A549 treated with CpdA at 1 μM for 4 hours (cell line): ENCODE measurements at places on chromosomes 13 and 19. TPM values are rescaled to one million over a fixed set of nuclear protein-coding genes. Genes with fewer than 3 reads are reported as not detected.

Gene RASAL3
- total RNA-seq, result not detected in 5 replicates

Gene ZNF324
- 7.7 to 10.2 TPM (median 9.6 TPM) in 5 replicates for total RNA-seq

Gene ZFP30
- 5.2 to 11.5 TPM (median 6.0 TPM) in 5 replicates for total RNA-seq

Gene CEACAM16
- 0.08 to 0.23 TPM (median 0.11 TPM) in 3 of 5 replicates, not detected in the others for total RNA-seq

Gene ZNF208
- not detected in 5 replicates for total RNA-seq

Gene PSG3
- 0.10 to 0.17 TPM (median 0.17 TPM) in 3 of 5 replicates, not detected in the others for total RNA-seq

Gene GAPDHS
- total RNA-seq, result not detected in 5 replicates

Gene CBLC
- not detected in 5 replicates for total RNA-seq

Gene TRPM4
- 6.8 to 9.9 TPM (median 7.3 TPM) in 5 replicates for total RNA-seq

Gene GSX1
- total RNA-seq, result not detected in 5 replicates

Gene SBK2
- total RNA-seq, result 1.8 to 3.1 TPM (median 2.5 TPM) in 5 replicates

Gene CPB2
- total RNA-seq, result not detected in 5 replicates

Gene RAB8A
- total RNA-seq, result 43.1 to 82.8 TPM (median 46.0 TPM) in 5 replicates

Gene DPY19L3
- 10.4 to 16.6 TPM (median 12.2 TPM) in 5 replicates for total RNA-seq

Gene HRC
- total RNA-seq, result 0.07 to 0.14 TPM in 2 of 5 replicates, not detected in the others

Gene TNFSF9
- 4.1 to 9.2 TPM (median 7.2 TPM) in 5 replicates for total RNA-seq

Gene PSPN
- 0.80 to 1.2 TPM (median 0.86 TPM) in 5 replicates for total RNA-seq

Gene DLEU7
- not detected in 5 replicates for total RNA-seq

Gene HS6ST3
- total RNA-seq, result not detected in 5 replicates

Gene CERS1
- total RNA-seq, result 4.6 to 5.7 TPM (median 4.9 TPM) in 5 replicates
